ENCODE measurements at places on chromosomes 7 and 10.

DNA sequence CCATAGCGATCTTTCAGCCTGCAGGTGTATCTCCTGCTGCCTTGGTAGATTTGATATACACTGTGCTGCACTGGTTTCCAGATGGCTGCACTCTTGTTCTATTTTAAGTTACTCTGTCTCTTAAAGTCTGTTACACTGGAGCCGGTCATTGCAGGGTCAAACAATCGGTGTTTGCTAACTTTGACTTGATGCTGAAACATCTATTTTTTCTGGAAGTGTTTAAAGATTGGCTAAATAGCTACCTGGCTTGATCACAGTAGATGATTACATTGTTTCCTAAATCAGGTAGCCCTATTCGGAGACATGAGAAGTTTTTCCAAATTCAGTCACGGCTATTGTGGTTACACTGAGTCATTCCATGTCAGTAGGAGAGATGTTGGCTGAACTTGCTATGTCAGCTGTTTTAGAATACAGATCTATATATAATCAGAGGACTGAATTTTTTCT is 574.8 kb downstream of the ETV1 start:
- DNase-seq, result no peak

GRCh38 chr10:62386356-62387320 is 12.5 kb downstream of the ZNF365 start:
- DNase-seq, result no peak

DNA sequence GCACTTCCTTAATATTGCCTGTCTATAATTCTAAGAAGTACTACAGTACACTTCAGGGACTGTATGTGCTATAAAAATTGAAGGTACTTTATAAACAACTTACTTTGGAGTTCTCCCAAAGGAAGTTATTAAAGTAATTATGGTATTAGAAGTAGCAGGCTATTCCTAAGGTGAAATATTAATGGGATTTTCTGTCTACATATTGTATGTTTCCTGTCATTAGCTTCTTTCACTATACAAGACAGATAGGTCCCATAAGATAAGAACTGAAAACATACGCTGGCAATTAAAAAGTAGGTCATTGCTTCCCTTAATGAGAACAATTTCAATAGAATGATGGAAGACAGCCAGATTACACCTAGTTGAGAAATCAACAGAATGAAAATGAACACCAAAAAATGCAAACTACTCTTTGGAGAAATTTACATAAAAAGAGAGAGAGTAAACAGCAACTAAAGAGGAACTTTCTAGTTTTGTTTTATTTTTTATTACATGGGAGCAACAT is 147.0 kb downstream of the HBP1 start:
- no peak for DNase-seq

GRCh38 chr10:109941236-109941862 is 18.0 kb upstream of the XPNPEP1 start:
- no peak for DNase-seq

DNA sequence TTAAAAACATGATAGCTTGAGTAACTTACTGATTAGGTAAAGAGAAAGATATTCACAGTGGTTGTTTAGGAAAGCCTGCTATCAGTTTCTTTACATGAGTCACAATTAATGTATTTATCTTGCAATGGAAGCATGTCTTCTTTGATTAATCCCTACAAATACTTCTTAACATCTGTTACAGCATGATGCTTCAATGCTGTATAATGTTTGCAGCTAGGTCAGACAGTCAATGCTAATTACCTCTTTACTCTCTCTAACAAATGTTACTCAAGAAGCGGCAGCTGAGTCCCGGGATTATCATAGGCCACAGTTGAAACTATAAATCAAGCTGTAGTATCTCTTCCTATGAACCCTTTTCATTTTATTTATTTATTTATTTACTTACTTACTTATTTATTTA is 33.2 kb downstream of the ACBD5 start:
- no peak for DNase-seq

- no peak for DNase-seq
These were observed 1.2 kb upstream of the ATP6V0E2 start for GRCh38 chr7:149872419-149873073.

- DNase-seq, result no peak
These were observed 25.1 kb upstream of the AKAP9 start for GRCh38 chr7:91915401-91916050.

DNA sequence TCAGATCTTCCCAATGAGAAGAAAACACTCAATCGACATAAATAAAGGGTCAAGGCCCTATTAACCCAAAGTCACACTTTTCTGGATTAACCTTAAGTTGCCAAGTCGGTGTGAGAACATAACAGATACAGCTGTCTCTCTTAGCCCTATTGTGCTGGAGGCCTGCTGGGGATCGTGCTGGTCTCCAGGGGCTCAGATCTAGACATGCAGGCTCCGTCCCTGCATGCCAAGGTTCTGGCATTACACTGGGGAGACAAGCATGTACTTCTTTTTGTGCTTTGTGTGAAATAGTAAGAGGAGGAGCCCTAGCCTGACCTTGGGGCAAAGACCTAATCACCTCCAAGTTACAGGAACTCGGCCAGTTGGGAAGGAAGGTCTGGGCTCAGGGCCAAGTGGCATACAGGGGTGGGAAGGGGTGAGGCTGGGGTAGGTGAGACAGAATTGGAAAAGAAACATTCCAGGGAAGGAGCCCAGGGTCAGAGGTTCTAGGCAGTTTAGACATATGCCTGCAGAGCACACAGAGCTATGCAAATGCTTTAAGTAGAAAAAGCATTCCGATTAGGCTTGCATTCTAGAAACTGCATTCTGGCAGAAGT is 216.4 kb downstream of the HECW1 start:
- no peak for DNase-seq

GRCh38 chr10:986137-986825 is 2.0 kb upstream of the GTPBP4 start:
- no peak for DNase-seq

DNA sequence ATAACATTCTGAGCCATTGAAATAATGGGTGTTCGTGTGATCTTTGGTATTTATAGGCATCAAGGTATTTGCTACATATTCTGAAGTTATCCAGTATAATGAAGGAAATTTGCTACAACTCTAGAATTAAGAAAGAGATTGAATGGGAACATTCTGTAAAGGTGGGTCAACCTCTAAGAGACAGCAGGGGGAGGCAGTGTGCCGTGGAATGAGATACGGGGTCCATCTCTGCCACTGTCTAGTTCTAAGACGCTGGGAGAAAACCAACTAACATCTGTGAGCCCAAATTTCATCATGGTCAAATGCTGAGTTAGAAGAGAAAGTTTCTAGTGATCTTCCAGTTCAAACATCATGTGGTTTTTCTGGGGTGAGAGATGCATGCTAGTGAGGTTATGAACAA is 368.9 kb downstream of the SORCS1 start:
- DNase-seq, result no peak

GRCh38 chr7:8176370-8177081 is 85.4 kb downstream of the ICA1 start:
- peak; percentile 38 for DNase-seq

DNA sequence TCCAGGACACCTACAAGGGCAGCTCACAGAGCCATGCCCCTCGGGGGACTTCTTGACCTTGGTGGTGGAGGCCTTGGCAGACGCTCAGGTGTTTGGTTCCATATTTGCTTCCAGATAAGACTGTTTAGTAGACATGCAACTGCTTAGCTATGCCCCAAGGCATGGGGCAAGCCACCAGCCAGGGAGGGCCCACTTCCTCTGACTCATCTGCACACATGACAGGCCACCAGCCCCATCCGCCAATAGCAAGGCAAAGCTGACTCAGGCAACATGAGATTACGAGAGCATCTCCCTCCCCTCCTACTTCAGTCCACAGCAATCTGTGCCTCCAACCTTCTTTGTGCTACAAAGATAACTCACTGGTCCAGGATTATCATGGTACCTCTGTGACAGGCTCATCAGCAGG is 54.9 kb downstream of the KCNMA1 start:
- no peak for DNase-seq

GRCh38 chr10:88120075-88120474 is 256.6 kb downstream of the PTEN start:
- DNase-seq, result no peak

DNA sequence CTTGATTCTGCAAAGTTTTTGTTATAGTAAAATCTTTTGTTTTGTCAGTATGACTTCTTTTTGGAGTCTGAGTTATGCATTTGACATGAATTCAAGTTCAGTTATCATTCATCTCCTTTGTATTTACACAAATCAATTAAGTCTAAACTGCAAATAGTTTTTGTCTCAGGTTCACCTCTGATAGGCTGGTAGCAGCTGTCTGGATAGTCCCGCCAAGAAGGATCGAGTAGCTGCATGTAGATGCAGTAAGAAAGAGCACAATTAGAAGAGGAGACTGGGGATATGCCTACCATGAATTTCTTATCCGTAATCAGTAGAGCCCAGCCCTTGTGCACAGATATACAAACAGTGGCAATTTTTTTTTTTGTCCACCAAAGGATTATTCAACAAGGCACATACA is 392.5 kb upstream of the ETV1 start:
- no peak for DNase-seq

- no peak for DNase-seq
These were observed 18.4 kb upstream of the SORCS3 start for GRCh38 chr10:104622598-104623209.

GRCh38 chr7:43632746-43633145 is 49.8 kb downstream of the STK17A start:
- DNase-seq, result no peak

GRCh38 chr7:76506081-76506440 is 4.3 kb upstream of the UPK3B start:
- DNase-seq, result no peak

DNA sequence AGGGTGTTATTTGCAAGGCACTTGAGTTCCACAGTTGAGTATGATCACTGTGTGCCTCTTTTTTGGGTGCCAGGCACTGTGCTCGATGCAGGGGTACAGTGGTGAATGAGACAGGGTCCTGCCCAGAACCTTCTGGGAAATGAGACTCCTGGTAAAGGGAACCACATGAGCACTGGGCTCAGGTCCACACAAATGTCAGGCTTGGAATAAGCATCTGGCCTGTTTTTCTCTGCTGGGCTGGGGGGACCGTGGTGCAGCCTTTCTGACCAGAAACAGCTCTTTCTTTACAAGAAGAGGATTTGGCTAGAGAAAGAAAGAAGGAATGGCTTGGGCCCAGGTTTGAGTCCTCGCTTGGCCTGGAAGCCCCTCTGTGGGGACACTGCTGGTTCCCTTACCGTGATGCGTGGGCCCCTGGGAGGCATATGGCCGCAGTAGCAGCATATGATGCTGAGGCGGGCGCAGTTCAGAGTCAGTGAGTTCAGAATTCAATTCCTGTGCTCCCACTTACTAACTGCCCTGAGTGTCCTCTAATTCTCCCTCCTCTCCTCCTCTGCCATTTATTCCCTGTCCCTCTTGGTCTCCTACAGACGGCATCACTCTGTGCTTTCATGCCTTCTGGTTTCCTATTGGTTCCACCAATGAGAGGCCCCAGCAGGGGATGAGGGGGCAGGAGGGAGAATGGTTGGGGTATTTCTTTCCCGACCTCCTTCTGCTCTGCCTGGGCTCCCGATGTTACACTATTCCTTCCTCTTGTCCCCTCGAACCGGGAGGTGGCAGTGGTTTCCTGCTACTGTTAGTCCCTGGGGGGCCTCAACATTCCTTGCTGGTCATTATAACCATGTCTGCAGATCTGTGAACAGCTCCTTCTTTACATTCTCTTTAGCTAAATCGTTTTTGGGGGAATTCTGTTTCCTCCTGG is 9.6 kb upstream of the KCP start:
- no peak for DNase-seq

- no peak for DNase-seq
These were observed 33.8 kb upstream of the ELMO1 start for GRCh38 chr7:37482505-37482904.

DNA sequence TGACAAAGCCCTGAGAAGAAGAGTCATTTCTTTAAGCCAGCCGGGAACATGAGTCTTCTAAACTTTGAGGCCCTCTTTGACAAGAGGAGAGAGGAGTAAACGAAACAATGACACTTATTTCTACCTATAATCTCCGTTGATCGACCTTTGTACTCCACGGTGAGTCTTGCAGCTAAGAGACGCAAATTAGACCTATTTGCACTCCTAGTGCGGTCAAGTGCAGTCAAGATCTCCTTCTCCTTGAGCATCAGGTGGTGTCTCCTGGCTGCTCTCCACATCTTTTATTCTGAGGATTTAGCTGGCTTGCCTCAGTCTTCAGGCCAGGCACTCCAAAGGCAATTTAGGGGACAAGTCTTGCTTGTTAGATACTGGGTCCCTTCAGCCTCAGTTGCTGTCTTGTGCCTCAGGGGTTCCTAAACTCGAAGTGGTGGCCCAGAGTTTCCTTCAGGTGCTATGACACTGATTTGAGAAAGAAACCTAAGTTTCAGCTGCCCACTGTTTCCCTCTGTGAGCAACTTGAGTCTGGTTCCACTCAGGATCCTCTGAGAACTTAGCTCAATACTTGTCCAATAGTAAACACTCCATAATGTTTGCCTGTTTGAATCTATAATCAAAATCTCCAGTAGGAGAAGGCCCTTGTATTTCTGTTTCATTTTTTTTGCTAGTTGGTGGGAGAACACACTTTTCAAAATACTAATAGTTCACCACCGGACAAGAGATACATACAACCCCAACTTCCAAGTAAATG is 312.9 kb downstream of the RNLS start:
- no peak for DNase-seq

GRCh38 chr7:17155529-17155928 is 142.9 kb upstream of the AHR start:
- DNase-seq, result no peak

- no peak for DNase-seq
These were observed 15.8 kb downstream of the SCD start for GRCh38 chr10:100362570-100363496.

GRCh38 chr7:5339955-5340354 is 57.2 kb downstream of the SLC29A4 start:
- no peak for DNase-seq

DNA sequence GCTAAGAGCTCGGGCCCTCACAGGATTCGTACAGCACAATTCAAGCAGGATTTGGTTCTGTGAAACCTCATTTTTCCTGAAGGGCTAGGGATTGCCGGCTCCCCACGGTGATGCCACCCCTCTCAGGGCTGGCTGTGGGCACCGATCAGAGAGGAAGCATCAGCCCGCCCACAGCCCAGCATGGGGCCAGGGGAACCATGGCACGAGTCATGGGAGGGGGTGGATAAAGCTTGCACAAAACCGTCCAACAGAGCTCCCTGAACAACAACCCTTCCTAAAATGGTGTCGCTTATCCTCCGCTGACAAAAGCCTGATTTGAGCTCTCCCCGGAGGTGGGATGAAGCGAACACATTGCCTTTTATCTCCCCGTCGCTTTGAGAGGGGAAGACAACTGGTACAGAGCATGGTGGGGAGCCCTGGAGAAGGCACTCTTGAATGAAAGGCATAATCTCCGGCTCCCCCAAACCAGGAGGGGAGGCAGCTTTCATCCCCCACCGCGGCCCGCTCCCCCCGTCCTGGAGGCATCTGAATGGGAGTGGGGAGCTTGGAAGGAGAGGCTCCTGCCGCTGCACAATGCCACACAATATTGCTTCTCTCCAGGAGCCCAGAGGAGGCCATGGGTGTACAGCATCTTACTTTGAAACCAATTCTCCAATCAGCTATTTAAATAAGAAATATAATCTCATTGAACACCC is 144.0 kb downstream of the RPS24 start:
- no peak for DNase-seq

GRCh38 chr10:113423981-113424721 is 128.7 kb upstream of the HABP2 start:
- no peak for DNase-seq

- no peak for DNase-seq
These were observed 42.7 kb upstream of the SEMA3D start for GRCh38 chr7:85229544-85229943.

- DNase-seq, result no peak
These were observed 2.9 kb upstream of the NRAP start for GRCh38 chr10:113666682-113667252.

- DNase-seq, result no peak
These were observed 21.8 kb downstream of the RPA3 start for GRCh38 chr7:7696458-7697119.
